Activated CD8-positive, alpha-beta T cell treated with anti-CD3 and anti-CD28 coated beads for 36 hours (primary cell): ENCODE measurements at places on chromosomes 4 and X.

DNA sequence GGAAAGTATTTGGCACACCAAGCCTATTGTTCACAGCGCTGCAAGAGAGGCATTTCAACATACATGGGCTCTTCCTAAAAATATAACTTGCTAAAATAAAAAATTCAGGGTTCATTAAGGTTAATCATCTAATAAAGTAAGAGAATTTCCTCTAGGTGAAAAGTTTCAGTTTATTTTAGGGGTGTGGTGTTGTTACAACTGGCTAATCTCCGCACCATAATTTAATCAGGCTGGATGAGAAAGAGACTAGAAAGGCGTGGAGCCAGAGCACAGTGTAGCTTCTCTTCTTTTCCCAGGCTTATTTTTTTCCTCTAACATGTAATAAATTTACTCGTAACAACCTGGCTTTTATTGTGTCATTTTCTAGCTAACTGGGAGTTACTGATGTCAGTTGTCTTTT lies 47.9 kb downstream of the FHL1 start:
- no peak for DNase-seq

- no peak for DNase-seq
Measured at GRCh38 chrX:22039541-22039940, 7.4 kb downstream of the PHEX start.

- no peak for DNase-seq
Measured at GRCh38 chr4:165101641-165102040, 11.0 kb downstream of the TMEM192 start.

DNA sequence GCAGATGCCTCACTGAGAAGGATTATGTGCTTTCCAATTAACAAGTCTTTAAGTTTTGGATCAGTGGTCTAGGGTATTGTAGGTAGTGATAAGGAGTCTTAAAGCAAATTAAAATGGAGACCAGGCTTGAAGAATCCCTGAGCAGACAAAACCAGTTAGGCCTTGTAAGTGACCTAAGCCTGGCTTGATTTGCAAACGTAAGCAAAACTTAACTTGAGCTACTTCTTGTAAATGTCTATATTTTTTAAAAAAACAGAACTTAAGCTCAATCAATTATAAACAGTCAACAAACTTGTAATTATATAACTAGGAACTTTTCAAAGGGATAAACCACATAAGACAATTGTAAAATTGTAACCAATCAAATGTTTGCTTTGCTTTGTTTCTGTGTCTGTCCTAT lies 72.7 kb upstream of the NALF2 start:
- no peak for DNase-seq
